ENCODE measurements at places on chromosomes 13 and 19.

DNA sequence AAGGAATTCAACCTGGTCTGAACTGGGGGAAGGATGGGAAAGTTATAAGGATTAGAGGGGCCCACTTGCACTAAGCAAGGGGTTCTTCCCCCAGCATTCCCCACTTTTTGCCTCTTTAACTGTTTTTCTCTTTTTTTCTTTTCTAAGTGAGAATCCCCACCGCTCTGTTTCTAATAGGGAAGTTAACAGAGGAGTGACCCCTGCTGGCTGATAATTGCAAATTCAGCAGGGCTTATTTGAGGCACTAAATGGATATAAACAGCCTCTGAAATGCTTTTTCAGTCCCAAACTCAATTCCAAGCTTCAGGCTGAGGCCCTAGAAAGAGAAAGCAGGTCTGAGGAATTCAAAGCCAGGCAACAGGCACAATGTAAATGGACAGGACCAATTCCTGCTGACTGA lies 38.2 kb upstream of the CEACAM21 start:
- DNase-seq: no peak

DNA sequence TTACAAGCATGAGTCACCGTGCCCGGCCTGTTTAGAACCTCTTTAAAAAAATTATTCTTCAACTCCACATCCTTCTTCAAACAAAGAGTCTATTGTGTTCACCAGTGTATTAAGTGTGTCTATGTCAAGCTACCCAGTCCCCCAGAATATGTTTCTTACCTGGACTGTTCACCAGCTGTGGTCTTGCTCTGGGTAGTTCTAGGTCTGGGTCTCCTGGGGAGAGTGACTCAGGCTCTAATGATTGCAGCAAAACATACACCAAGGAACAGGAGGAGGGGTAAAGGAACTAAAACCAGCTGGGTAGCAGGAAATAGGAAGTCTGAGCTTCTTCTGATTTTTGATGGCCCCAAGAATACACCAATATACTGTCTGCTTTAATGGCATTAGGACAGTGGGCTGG lies at the start of gene FPR1:
FPR1 (minus strand) TSS at position 224 of the 400 bp plus-strand sequence. CDS start 4,884 bp downstream, outside the sequence.
- no peak for DNase-seq

DNA sequence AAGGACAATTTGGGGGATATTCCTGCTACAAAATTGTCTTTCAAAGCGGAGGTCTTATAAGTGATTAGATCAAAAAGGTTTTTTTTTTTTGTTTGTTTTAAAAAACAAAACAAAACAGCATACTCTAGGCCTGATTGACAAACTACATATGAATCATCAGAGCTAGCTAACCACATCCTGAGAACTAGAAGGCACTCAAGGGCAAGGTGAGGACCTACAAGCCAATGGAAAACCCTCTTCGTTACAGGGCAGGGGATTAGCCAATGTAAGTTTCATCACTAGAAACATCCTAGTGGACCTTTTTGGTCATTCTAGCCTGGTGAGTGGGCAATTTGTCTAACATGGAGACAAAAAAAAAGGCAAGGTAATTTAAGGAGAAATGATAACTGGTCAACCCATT lies 428.6 kb downstream of the RFC3 start:
- no peak for DNase-seq

DNA sequence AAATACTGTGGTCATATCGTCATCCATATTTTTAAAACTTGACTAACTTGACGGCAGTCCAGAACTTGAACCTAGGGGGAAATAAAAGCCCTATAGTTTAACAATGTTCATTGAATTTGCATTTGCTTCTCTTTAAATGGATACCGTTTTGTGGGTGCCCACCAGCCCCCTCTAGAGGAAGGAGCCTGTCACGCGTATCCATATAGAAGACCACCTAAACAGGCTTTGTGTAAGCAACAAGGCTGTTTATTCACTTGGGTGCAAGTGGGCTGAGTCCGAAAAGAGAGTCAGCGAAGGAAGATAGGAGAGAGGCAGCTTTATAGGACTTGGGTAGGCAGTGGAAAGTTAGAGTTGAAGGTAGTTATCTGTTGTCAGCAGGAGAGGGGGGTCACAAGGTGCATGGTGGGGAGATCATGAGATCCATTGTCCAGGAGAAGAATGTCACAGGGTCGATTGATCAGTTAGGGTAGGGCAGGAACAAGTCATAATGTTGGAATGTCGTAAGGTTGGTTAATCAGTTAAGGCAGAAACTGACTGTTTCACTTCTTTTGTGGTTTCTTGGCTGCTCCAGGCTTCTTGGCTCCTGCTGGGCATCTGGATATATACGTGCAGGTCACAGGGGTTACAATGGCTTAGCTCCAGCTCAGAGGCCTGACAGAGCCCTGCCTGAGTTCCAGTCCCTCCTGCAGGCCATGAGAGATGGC lies 42.5 kb upstream of the ANKRD10 start:
- DNase-seq: no peak

- DNase-seq: no peak
Measured at GRCh38 chr13:111261326-111261725, 59.1 kb upstream of the TEX29 start.

DNA sequence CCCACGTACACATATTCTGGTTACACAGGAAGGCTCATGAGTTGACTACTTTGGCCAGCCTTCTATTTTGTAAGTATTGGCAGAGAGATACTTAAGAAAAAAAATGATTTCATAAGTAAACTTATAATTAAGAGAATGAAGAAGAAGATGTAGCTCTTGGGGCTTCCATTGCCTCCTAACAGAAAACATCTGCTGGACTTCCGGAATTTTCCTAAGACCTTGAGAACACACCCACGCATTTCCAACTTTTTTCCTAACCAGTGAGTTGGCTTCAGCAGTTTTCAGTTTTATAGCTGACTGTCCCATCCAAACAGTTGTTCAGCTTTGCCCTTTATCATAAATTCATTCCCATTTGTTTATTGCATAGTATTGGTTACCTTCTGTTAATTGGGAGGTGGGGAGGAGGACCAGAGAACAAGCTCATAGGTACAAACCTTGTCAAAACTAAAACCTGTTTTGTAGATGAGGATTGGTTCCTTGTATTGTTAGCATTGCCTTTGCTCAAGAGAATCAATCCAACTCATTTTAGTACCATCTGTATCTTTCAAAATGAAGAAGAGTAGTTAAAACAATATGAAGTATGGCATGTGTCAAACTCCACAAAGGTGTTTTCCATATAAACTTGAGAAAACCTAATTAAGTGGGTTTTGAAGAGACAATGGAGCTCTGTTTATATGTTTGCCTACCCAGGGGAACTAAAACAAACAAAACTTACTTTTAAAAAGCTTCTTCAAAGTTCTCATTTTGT lies 93.9 kb downstream of the COL4A2 start:
- DNase-seq: no peak

- no peak for DNase-seq
Measured at GRCh38 chr13:76239031-76239680, 603.0 kb downstream of the LMO7 start.

GRCh38 chr19:29668746-29669609 lies 3.7 kb downstream of the PLEKHF1 start:
- no peak for DNase-seq

- DNase-seq: no peak
Measured at GRCh38 chr19:32543115-32543900, 37.7 kb upstream of the PDCD5 start.

GRCh38 chr13:113337556-113337955 lies 26.4 kb downstream of the GRTP1 start:
- DNase-seq: no peak

- DNase-seq: no peak
Measured at GRCh38 chr13:36736119-36736726, 62.4 kb downstream of the SERTM1 start.

DNA sequence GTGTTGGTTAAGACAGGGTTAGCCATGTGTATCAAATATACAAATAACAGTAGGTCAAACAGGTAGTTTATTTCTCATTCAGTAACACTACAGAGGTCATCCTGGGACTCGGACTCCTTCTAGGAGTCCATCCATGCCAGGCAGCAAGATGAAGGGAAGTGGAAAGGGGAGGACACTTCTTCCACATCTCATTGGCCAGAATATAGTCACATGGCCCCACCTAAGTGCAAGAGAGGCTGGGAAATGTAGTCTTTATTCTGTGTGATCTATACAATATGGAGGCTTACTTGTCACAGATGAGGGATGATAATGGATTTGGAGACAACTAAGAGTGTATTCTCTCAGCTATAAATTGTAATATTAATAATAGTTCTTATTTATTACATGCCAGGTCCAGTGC lies 31.1 kb downstream of the RDH8 start:
- no peak for DNase-seq

GRCh38 chr13:26325876-26326275 lies 71.9 kb downstream of the CDK8 start:
- DNase-seq: no peak

- no peak for DNase-seq
Measured at GRCh38 chr19:37218592-37218935, 550 bp downstream of the ZNF383 start.

GRCh38 chr19:12784871-12785430 lies 6.3 kb upstream of the JUNB start:
- no peak for DNase-seq

DNA sequence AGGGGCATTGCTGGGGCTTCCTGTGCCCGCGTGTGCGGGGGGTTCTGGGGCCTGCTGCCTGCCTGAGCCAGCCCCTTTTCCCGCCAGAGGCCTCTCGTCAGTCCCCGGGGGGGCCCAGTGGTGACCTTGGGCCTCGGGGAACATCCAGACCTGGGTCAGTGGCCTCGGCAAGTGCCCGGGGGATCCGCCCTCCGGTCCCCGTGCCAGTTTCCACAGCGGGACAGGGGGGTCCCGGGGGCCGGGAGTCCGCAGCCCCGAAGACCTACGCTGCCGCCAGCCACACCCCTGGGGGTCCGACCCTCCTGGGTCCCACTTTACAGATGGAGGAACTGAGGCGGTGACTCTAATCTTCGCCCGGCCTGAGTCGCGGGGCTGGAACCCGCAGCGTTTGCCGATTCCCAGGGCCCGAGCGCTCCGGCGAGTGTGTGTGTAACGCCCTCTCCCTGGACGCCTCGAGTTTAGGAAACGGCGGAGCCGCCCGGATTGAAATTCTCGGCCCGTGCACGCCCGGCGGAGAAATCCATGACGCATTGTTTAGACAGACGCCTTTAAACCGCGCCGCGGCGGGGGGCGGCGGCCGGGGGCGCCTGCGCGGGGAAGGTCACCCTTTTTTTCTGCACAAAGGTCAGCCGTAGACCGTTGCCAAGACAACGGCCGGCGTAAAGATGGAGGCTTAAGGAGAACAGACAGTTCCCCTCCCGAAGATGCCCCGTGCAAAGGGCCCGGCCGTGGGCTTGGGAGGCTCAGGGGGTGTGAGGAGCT lies 39.3 kb downstream of the EFNA2 start:
- DNase-seq: no peak

DNA sequence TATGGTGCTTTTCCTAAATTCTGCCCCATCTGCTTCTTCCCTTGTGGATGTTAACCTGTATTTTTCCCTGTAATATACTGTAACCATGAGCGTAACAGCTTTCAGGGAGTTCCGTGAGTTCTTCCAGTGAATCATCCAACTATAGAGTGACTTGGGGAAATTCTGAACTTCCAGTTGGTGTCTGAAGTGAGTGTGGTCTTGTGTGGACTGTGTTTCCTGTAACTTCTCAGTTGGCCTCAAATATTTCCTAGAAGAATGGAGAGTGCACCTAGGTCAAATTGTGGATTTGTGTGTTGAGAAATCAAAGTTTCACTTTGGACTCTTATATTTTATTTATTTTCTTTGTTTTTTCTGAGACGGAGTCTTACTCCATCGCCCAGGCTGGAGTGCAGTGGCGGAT lies 11.0 kb upstream of the ZNF766 start:
- no peak for DNase-seq

DNA sequence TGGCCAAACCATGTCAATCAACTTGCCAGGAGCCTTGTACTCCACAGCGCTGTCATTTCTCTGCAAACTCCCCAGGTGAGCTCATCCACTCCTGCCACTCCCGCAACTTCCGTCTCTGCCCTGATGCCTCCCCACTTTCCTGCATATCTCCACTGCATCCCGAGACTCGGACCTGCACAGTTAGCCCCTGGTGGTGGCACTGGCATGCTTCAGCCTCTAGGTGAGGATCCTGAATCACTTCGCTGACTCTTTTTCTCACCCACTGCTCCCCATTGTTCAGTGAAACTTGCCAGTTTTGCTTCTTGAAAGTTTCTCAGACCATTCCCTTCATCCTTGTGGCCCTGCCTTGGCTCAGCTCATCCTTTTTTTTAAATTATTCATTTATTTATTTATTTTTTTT lies 3.4 kb upstream of the CTU1 start:
- no peak for DNase-seq

- DNase-seq: no peak
Measured at GRCh38 chr19:813219-814151, 8.3 kb downstream of the PLPPR3 start.

DNA sequence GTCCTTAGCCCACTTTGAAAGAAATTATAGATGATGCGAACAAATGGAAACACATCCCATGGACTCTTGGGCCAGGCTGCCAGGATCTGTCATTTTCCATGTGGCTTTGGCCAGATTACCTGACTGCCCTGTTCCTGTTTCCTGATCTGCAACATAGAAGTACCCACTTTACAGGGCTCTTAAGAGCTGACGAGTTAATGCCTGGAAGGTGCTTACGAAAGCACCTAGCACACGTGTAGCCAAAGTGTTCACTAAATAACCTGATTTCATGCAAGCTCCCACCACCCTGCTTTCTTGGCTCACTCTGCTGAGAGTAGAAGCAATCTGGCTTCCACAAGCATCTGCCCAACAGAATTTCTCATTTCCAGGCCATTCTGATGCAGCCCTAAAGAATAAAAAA lies 575.2 kb downstream of the MYO16 start:
- no peak for DNase-seq

GRCh38 chr19:35436477-35437405 lies 11.3 kb upstream of the FFAR2 start:
- DNase-seq: no peak

- no peak for DNase-seq
Measured at GRCh38 chr19:29277102-29277501, 64.2 kb upstream of the UQCRFS1 start.

DNA sequence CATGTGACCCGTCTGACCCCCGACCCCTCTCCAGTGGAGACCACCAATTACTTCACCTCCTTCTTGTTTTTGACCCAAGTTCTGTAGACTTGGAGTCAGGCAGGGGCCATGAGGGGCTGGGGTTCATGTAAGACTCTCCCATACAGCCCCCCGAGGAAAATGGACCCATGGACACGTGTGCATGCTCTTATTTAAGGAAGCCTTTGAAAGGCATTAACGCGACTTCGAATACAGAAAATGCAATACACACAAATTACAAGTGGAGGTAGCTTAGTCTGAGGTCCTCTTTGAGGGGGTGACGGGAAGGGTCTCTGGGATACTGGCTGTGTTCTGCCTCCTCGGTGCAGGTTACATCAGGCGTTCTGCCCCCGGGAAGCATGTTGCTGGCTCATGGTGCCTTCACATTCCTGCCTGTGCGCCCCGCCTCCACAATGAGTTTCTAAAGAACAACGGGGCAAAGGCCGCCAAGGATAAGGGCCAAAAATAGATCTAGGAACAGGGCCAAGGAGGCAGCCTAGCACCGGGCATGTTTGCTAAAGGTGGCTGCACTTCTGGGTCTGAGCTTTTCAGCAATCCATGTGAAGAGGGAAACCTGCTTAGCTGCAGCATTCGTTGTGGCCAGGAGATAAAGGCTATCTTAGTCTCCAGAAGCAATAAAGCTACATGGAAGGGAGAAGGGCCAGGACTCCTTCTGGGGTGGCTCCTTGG lies 54.5 kb downstream of the RAB20 start:
- DNase-seq: no peak

GRCh38 chr13:97205982-97206381 lies 16.2 kb upstream of the MBNL2 start:
- no peak for DNase-seq
